IMR-90 (cell line): ENCODE measurements at places on chromosomes 4 and X. TPM values are rescaled to one million over a fixed set of nuclear protein-coding genes. Genes with fewer than 3 reads are reported as not detected.

GRCh38 chr4:83723609-83724008 is 187.7 kb downstream of the GPAT3 start:
- no peak for DNase-seq

Gene PSAPL1
- polyA plus RNA-seq: not detected in 2 replicates

- no peak for DNase-seq
Measured at GRCh38 chr4:26058537-26058936, 144.5 kb downstream of the SMIM20 start.

Gene PABPC5
- polyA plus RNA-seq: 0.56 and 0.63 TPM in 2 replicates

Gene CENPC
- 3.2 and 4.2 TPM in 2 replicates for polyA plus RNA-seq

DNA sequence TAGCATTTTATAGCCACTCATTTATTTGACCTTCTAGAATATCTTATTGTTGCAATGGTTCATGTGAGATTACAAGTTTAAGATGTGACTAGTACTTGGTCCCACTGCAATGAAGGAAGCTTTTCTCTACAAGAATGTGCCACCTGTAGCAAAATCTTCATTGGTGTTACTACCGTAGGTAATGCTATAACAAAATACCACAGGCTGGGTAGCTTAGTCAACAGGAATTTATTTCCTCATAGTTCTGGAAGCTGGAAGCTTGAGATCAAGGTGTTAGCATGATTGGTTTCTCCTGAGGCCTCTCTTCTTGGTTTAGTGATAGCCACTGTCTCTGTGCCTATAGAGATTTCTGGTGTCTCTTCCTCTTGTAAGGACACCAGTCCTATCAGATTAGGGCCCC is 441.0 kb downstream of the GPM6A start:
- no peak for DNase-seq

Gene MAGEA12
- polyA plus RNA-seq: not detected in 2 replicates

GRCh38 chr4:147110473-147111367 is 165.1 kb upstream of the TTC29 start:
- DNase-seq: peak; percentile 47

- DNase-seq: no peak
Measured at GRCh38 chrX:12581546-12581945, 209.7 kb upstream of the PRPS2 start.

DNA sequence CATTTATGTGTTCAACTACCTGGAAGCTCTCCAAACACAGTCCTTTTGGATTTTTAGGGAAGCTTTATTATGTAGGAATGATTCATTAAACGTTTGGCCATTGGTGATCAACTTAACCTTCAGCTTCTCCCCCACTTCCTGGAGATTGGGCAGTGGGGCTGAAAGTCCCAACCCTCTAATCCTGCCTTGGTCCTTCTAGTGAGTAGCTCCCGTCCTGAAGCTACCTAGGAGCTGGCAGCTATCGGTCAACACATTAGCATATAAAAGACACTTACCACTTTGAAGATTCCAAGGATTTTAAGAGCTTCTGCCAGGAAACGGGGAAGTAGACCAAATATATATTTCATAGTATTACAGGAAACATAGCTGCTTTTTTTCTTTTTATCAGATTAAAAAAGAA is 69.7 kb downstream of the MCUB start:
- DNase-seq: no peak

Gene FAM199X
- 2.8 and 4.0 TPM in 2 replicates for polyA plus RNA-seq

Gene TENT5D
- not detected in 2 replicates for polyA plus RNA-seq

DNA sequence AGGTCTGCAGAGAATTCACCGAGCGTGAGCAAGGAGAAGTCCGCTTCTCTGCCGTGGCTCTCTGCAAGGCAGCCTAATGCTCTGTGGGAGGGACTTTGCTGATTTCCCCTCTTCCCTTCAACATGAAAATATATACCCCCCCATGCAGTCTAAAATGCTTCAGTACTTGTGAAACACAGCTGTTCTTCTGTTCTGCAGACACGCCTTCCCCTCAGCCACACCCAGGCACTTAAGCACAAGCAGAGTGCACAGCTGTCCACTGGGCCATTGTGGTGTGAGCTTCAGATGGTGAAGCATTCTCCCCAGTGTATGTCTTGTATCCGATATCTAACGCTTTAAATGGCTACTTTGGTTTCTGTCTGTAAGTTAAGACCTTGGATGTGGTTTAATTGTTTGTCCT is 11.3 kb downstream of the UCHL1 start:
- DNase-seq: no peak

DNA sequence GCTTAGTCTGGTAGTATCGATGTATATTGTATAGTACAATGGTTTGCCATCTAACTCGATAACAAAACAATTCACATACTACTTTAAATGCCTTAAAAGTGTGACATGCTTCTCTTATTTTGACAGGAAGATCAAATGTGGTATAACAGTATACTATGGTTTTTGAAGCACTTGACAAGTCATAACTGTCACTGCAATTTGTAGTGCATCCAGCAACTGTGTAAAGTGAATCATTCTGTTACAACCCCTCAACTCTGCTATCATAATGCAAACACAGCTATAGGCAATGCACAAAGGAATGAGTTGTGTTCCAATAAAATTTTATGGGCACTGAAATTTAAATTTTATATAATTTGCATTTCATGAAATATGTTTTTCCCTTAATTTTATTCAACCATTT is 14.0 kb downstream of the RAP1GDS1 start:
- DNase-seq: no peak

GRCh38 chr4:14178421-14178820 is 550.9 kb upstream of the BOD1L1 start:
- DNase-seq: peak; percentile 57

GRCh38 chr4:42498040-42498439 is 100.8 kb downstream of the SHISA3 start:
- no peak for DNase-seq

GRCh38 chr4:180615746-180616145 is 1627.5 kb upstream of the TENM3 start:
- DNase-seq: no peak

DNA sequence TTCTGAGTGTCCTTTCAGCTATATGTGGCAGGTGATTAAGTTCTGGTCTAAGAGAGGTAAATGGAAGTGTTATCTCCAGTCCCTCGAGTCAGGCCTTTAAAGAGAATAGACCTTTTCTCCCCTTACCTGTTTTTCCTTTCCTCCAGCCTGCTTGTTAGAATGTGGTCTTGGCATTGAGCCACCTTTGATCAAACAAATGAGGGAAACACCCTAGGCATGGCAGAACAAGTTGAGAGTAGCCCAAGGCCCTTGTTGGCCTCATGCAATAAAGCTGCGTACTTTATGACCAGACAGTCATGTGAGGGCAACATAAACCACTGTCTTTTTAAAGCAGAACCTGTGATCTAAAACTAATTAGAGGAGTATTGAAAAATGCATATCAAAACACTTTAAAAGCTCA is 13.2 kb upstream of the IL13RA2 start:
- DNase-seq: no peak

DNA sequence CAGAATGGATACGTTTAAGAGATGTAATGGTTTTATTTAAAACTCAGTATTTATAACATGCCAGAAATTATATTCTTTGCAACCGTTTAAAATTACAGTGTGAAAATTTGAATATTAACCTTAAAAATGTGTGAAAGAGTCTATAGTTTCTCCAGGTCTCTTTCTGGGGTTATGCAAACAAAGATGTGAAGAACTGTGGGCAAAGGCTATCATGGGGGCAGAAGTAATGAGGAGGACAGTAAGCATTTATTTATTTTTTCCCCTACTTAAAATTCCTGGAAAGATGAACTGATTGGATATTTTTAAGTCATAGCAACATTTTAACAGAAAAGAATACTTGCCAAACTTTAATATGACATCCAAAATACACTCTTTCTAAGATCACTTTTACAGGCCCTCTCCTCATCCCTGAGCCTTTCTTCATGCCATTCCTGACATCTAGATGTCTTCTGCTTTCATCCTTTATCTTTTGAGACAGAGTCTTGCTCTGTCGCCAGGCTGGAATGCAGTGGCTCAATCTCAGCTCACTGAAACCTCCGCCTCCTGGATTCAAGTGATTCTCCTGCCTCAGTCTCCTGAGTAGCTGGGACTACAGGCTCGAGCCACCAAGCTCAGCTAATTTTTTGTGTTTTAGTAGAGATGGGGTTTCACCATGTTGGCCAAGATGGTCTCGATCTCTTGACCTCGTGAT is 46.1 kb downstream of the TMEM131L start:
- DNase-seq: no peak

Gene SATL1
- polyA plus RNA-seq: not detected in 2 replicates

- DNase-seq: peak; percentile 58
Measured at GRCh38 chrX:16023790-16024734, 99.3 kb upstream of the GRPR start.

DNA sequence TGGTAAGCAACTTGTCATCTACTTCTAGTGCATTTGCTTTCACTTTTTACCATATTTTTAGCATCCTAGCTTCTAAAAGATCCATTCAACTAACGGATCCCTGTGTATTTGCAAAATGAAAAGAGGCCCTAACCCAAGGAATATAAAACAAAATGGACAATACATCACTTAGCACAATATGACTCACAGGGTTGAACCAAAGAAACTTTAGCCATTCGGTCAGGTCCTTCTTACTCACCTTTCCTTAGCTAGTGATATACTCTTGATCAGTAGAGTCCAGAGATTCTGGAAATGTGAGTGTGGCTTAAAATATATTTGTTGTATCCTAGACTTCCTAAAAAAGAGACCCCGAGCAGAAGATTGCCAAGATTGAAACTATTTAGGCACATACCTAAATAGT is 19.5 kb downstream of the TMPRSS11E start:
- no peak for DNase-seq

Gene MTMR8
- not detected in 2 replicates for polyA plus RNA-seq

Gene HSPA4L
- polyA plus RNA-seq: 0.84 and 0.89 TPM in 2 replicates

Gene SPANXD
- polyA plus RNA-seq: not detected in 2 replicates

Gene CACNA1F
- not detected in 2 replicates for polyA plus RNA-seq

Gene GABRQ
- 0.03 TPM in 2 replicates for polyA plus RNA-seq

GRCh38 chr4:52586069-52586468 is 73.0 kb downstream of the USP46 start:
- DNase-seq: peak; percentile 11

GRCh38 chrX:109533631-109534030 is 3.0 kb upstream of the NXT2 start:
- peak; percentile 1 for DNase-seq

GRCh38 chr4:1084796-1085403 is 28.5 kb downstream of the RNF212 start:
- no peak for DNase-seq

DNA sequence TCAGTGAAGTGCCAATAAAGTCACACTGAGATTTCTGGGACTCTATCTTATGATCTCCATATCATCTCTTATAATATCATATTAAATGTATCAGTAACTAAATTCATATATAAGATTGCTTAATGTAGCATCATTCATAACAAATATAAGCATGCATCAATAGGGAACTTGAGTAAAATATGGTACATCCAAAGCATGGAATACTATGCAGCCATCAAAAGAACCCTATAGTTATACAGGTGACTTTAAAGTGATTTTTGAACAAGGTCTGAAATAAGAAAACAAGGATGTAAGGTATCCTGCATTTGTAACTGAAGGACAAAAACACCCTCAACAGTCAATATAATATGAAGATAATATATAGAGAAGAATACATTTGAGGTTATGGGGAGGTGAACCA is 47.3 kb downstream of the HUWE1 start:
- DNase-seq: no peak

DNA sequence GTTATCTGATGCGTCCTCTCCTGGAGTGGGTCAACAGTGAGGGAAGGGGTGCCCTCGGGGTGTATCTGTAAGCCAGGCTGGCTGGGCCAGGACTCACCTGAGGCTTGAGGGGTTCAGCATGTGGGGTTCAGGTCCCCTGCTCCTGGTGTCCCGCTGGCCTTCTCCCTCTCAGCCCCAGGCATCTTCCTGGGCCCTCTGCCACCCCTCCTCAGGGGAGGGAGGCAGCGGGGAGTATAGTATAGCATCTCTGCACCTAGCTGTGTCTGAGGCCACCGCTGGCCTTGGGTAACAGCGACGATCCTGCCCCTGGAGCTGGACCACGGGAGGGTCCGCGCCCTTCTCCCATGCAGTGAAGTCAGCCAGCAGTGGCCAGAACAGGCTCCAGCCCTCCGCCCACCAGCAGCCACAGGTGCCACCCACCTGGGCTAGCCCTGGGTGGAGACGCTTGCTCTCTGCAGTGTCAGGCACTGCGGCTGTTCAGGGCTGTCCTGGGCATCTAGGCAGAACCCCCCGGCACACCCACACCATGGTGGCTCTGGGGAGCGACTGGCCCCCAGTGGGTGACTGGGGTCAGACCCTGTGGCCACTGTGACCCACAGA is 110.7 kb upstream of the NKX1-1 start:
- DNase-seq: no peak

- DNase-seq: no peak
Measured at GRCh38 chrX:69107231-69107739, 58.0 kb downstream of the PJA1 start.

- DNase-seq: no peak
Measured at GRCh38 chr4:114161809-114162208, 182.4 kb upstream of the ARSJ start.

DNA sequence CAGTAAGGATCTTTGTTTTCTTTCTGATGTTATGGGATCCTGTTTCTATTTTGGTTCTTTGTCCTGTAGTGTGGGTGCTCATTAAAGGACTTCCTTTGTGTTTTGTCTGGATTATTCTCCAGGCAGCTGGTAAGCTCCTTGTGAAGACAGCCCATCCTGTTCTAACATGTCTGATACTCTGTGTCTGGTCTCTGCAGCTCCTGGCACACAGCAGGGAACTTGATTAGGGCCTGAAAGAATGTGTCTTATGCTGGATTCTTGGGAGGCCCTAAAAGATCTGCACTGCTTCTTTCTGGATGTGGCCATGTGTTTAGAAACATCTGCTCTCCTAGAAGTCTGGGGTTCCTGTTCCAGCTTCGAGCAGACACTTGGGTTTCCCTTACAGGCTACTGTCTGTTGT is 38.1 kb upstream of the ATXN3L start:
- peak; percentile 10 for DNase-seq

GRCh38 chr4:129622566-129622965 is 526.6 kb downstream of the C4orf33 start:
- no peak for DNase-seq

DNA sequence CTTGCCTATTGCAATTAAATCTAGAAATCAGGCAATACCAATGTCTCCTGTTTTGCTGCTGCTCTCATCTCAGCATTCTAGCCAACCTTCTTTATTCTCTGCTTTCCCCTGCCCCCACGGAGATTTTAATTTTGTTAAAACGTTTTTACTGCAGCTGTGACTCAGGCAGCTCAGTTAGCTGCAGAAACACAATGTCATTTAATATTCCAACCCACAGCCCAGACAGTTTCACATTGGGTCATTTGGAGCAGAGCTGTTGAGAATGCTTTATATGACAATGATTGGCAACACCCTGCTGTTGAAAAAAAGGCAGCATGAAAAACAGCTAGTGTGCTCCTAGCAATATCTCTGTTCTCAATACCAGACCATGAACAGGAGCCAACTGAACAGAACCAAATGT is 12.6 kb upstream of the SLC10A4 start:
- DNase-seq: no peak

DNA sequence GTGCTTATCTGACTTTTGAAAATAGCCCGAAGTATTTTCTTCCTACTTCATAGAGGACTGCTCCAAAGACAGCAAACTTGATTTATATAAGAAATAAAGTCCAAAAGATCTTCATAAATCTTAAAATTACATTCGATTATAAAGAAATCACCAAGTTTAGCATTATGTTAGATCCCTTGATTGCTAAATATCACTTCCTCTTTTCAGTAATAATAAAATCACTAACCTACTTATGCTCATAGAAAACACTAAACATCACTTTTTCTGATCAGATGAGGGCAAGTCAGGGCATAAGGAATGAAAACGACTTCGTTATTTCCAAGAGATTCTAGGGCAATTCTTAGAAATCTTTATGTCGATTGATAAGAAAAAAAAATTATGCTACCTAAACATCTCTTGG is 32.0 kb downstream of the DYNLT3 start:
- no peak for DNase-seq

GRCh38 chr4:42816189-42816879 is 76.2 kb upstream of the GRXCR1 start:
- DNase-seq: no peak
